ENCODE measurements at places on chromosomes 2 and 18.

GRCh38 chr2:178309541-178309940 lies 115.2 kb downstream of the OSBPL6 start:
- no peak for DNase-seq
- H3K4me1 ChIP-seq, result no peaks in the 10 kb centered on the region
- no peak overlapping the region for H3K4me3 ChIP-seq
- H3K27me3 ChIP-seq, result no peaks in the 10 kb centered on the region
- no peak overlapping the region for H3K27ac ChIP-seq
- H3K36me3 ChIP-seq, result no peaks in the 10 kb centered on the region

- H3K36me3 ChIP-seq, result no peaks in the 10 kb centered on the region
- no peak overlapping the region for H3K27ac ChIP-seq
- no peaks in the 10 kb centered on the region for H3K4me1 ChIP-seq
- no peaks in the 10 kb centered on the region for H3K27me3 ChIP-seq
- no peak overlapping the region for H3K4me3 ChIP-seq
These were observed 110.7 kb upstream of the ZEB2 start for GRCh38 chr2:144630459-144631215.

- H3K27me3 ChIP-seq, result no peaks in the 10 kb centered on the region
- H3K4me1 ChIP-seq, result no peaks in the 10 kb centered on the region
- DNase-seq, result no peak
- no peak overlapping the region for H3K4me3 ChIP-seq
- no peaks in the 10 kb centered on the region for H3K36me3 ChIP-seq
These were observed 6.7 kb downstream of the SCYGR3 start for GRCh38 chr2:227607941-227608340.

- H3K4me1 ChIP-seq, result no peaks in the 10 kb centered on the region
- H3K27me3 ChIP-seq, result no peaks in the 10 kb centered on the region
- no peak for DNase-seq
- H3K36me3 ChIP-seq, result no peaks in the 10 kb centered on the region
- no peak overlapping the region for H3K27ac ChIP-seq
- no peak overlapping the region for H3K4me3 ChIP-seq
These were observed 36.5 kb downstream of the AP1S3 start for GRCh38 chr2:223800908-223801307.

GRCh38 chr2:114642166-114642770 lies 199.8 kb downstream of the DPP10 start:
- H3K4me3 ChIP-seq, result no peak overlapping the region
- H3K27me3 ChIP-seq, result no peaks in the 10 kb centered on the region
- no peaks in the 10 kb centered on the region for H3K36me3 ChIP-seq
- no peak for DNase-seq
- no peak overlapping the region for H3K27ac ChIP-seq
